ENCODE measurements at places on chromosomes 6 and 20. TPM values are rescaled to one million over a fixed set of nuclear protein-coding genes. Genes with fewer than 3 reads are reported as not detected.

CLIC1 gene
- 544 TPM for total RNA-seq

HLA-DRB5 gene
- 2.9 TPM for total RNA-seq

GPANK1 gene
- total RNA-seq = 41.6 TPM

POU5F1 gene
- not detected for total RNA-seq

DCBLD1 gene
- 5.8 TPM for total RNA-seq
